ENCODE measurements at places on chromosomes 5 and 9. TPM values are rescaled to one million over a fixed set of nuclear protein-coding genes. Genes with fewer than 3 reads are reported as not detected.

LHFPL2 gene
- 0.16 TPM for total RNA-seq

LRRTM2 gene
- total RNA-seq, result not detected

CHSY3 gene
- not detected for total RNA-seq

IL4 gene
- not detected for total RNA-seq

HDAC3 gene
- 110 TPM for total RNA-seq

CD14 gene
- total RNA-seq, result 1.6 TPM

DNA sequence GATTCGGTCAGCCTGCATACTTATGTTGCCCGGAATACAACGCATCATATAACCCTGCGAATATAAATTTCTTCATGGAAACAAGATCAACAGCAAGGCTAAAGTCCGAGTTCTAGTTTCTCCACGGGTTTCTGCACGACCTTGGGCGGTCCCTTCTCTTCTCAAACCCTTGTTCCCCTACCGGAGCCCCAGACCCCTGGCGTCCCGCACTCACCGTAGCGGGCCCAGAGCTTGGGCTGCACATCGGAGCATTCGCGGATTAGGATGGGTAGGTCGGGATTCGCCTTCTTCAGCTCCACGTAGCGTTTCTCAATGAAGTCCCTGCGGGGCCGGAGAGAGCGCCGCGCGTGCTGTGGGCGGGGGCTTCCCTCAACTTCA lies 399 bp downstream of the NDUFA2 start:
- DNase-seq, result no peak

DNA sequence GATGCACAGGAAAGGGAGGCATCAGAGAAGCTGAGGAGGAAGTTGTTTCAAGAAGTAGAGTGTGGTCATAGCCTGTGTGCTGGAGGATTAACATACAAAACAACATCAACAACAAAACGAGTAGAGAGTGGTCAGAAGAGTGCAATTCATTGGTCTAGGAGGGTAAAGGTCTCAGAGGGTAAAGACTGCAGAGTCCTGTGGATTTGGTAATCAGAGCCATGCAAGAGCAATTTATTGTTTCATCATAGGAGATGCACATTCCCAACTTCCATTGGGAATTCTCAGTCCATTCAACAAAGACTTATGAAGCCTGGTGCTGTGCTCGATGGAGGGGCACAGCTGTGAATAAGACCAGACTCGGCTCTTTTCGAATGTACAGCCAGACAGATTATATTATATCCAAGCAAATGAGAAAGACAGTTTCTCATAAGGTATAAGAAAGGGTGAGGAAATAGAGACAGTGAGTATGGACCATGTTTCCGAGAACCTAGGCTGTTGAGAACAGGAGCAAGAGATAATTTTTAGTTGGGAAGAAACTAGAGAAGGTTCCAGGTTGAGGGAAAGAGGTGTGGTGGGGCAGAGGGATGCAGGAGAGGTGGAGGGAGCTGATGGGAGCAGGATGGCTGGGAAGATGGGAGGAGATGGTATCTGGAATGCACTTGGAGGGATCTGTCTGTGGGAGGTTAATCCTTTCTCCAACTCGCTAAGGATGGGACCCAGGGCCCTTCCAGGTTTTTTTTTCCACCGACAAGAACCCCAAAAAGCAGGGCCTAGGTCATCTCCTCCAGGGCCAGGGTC lies 7.9 kb upstream of the MYORG start:
- DNase-seq, result no peak

DNA sequence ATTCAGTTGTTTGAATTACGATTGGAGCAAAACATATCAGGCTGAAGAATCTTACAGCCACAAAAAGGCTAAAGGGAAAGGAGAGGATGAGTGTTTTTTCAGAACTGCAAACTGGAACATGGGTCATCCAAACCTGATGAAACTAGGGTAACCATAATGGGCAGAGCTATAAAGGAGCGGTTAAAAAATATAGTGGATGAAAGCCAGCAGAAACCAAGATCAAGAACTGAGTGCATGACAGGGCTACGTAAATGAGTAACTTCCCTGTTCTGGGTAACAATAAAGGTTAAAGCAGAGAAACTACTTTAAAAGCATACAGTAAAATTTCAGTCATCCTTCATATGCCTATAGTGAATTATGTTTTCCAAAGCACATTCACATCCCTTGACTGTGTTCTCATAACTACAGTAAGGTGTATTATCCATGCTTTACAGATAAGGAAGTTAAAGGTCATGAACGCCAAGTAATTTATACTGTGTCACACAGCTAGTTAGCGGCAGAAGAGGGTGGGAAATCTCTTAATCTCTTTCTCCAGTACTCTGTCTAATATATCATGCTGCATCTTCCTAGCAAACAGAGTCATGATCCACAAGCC lies 48.5 kb upstream of the GHR start:
- no peak for DNase-seq

GRCh38 chr5:21254161-21254560 lies 1266.2 kb upstream of the CDH18 start:
- no peak for DNase-seq

GRCh38 chr5:9654886-9655285 lies 24.7 kb upstream of the TAS2R1 start:
- DNase-seq, result no peak

DNA sequence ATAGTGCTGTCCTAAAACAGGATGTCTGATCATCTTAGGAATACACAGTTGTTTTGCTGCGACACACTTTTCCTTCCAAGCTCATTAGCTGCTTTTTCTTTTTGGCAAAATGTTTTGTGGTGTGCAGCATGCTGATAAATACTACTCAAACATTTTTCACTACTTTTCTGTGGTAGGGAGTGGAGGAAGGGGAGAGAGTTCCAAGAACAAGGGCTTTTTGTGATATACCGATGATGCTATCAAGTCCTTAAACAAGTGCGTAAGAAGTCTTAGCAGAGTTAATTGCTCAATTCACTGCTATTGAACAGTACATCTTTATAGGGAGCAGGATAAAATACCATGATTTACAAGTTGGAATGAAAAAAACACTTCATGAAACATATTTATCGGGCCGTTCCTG lies 23.6 kb upstream of the TEK start:
- DNase-seq, result no peak

DNA sequence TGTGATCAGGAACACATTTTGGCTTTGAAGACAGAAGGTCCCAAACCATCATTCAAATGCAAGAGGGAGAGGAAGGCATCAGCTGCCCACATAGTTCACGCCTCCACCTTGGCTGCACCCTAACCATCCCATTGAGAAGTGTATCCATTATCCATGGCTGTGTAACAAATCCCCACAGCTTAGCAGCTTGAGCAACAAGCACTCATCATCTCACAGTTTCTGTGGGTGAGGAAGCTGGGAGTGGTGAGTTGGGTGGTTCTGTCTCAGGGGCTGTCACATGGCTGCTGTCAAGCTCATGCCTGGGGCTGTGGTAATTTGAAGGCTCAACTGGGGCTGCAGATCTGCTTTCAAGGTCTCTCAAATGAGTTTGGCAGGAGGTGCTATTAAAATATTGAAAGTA lies 23.0 kb upstream of the CEP72 start:
- no peak for DNase-seq

DNA sequence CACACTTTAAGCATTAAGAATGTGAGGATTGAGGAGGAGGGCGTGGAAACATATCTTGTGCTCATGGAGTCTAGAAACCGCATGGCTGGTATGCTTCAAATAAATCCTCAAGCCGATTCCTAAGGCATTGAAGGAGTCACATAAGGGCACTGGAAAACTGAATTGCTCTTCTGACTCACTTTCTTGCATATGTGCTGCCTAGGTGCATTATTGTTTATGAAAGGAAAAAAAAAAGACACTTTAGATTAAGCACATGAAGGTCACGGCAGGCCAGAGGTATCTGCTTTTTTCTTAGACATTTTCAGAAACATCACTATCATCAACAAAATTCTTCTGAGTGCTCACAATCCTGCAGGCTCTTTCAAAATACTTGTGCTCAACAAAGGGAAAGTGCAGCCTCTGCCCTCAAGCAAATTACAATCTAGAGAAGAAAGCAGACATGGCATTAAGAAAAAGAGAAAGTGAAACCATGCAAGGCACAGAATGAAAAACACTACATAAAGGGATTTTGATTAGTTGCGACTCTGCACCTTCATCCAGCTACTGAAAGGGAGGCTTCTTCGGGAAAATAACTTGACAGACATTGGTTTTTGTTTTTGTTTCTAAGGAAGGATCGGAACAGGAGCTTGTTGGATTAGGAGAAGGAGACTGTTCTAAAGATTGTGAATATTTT lies 2117.6 kb downstream of the MAT2B start:
- no peak for DNase-seq

- DNase-seq, result no peak
Measured at GRCh38 chr5:151534350-151534749, 56.8 kb downstream of the FAT2 start.

- DNase-seq, result no peak
Measured at GRCh38 chr5:124060011-124060410, 548.0 kb downstream of the CSNK1G3 start.

All from activated naive CD4-positive, alpha-beta T cell treated with anti-CD3 and anti-CD28 coated beads, Interleukin-2, amount 50 U/mL, for 72 hours (primary cell).